ENCODE measurements at places on chromosomes 7 and 10.
A peak's percentile ranks its signal among the peaks of the same experiment; 100 is the strongest.

DNA sequence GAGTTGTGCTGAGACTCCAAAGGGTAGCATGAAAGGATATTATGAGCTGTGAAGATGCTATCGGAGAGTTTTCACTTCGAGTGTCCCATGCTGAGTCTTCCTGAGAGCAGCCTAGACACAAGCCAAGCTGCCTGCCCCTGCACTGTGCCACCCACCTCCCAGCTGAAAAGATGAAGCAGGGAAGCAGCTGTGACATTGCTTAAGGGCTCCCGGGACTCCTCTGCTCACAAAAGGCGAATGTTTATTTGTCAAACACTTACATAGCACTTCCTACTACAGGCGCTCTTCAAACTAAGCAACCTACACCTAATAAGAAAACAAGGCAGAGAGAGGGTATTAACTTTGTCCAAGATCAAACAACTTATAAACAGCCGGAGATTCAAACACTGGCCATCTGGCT, 95.6 kb downstream of the OSBPL3 start:
- 0 out of 2 replicates have a peak, but pooled peaks cover 6% of the 10 kb centered on the region for H3K4me1 ChIP-seq
- H3K4me3 ChIP-seq, result no peak overlapping the region
- no peaks in the 10 kb centered on the region for H3K36me3 ChIP-seq

DNA sequence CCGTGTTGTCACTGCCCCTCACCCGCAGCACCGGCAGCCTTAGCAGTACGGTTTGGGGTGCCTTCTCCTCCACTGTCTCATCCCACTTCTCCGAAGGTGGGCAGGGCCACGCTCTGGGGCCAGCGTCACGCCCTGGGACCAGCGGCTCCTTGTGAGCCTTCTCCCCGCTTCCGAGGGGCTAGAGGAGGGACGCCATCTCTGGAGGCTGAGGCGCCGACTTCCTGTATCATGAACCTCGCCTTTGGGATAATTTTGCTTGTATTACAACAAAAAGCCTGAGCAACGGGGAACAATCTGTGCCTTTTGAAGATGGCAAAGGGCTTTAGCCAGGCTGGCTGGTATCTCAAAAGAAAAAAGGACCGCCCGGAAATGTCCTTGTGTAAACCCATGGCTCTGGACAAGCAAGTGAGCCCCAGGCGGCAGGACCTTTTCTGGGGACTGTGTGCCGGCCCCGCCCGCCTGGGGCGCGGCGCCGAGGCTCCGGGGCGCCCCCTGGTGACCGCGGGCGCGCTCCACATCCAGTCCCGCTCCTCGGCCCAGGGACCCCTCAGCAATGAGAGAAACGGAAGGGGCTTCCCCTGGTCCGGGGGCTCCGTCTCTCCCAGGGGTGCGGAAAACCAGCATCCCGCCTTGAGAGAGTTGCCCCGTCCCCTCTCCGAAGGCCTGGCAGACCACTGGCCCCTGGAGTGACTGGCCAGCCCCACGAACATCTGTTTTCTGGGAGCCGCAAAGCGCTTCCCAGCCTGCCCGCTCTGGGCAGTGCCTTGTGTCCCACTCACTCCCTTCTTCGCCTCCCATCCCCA, 3.8 kb downstream of the DEPP1 start:
- H3K4me3 ChIP-seq, result peak overlapping the region; percentile 54
- peak; percentile 13 for DNase-seq
- H3K4me1 ChIP-seq, result peaks cover 34% of the 10 kb centered on the region
- H3K36me3 ChIP-seq, result no peaks in the 10 kb centered on the region

DNA sequence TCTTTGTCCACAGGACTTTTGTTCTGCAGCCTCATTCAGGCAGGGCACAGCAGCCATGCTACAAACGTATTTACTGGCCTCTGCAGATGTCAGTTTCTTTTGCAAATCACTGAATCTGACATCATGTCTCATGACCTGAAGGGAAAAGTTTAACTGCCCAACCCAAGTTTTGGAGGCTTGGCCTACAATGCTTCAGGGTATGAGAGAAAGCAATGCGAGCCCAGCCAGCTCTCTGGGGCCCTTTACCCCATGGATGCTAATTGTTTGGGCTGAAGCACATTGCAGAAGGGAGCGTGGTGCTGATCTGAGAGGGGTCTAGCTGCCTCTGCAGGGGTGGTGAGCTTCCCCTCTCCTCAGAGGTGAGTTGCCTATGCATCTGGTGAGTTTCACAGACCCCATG, 179.9 kb upstream of the CXCL12 start:
- H3K27me3 ChIP-seq, result peaks cover 12% of the 10 kb centered on the region
- H3K4me3 ChIP-seq, result no peak overlapping the region
- DNase-seq, result no peak
- H3K36me3 ChIP-seq, result no peaks in the 10 kb centered on the region

- no peak overlapping the region for H3K4me3 ChIP-seq
- no peaks in the 10 kb centered on the region for H3K4me1 ChIP-seq
- no peaks in the 10 kb centered on the region for H3K27me3 ChIP-seq
- H3K27ac ChIP-seq, result no peak overlapping the region
- no peak for DNase-seq
These were observed 87.4 kb downstream of the CELF2 start for GRCh38 chr10:11104772-11105675.

GRCh38 chr10:86536294-86536861, 14.8 kb upstream of the WAPL start:
- H3K4me1 ChIP-seq, result peaks cover 10% of the 10 kb centered on the region
- no peak for DNase-seq
- no peak overlapping the region for H3K27ac ChIP-seq

DNA sequence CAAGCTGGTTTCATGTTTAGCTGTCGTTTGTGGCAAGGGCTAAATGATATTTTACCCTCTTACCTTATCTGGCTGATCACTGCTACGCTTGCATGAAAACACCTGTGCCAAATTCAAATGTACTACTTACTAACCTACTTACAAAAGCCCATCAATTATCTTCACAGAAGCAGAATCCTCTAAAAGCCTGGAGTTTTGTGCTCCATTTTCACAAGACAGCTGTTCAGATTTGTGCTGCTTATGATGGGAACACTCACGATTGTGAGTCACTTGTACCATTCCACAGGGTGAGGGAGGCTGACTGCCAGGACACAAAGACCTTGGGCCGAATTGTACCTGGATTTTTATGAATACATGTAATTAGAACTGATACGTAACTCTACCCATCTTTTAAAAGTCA, 245.0 kb upstream of the NPY start:
- H3K36me3 ChIP-seq, result no peaks in the 10 kb centered on the region
- H3K4me1 ChIP-seq, result no peaks in the 10 kb centered on the region
- no peak overlapping the region for H3K27ac ChIP-seq

GRCh38 chr10:51910189-51910588, 210.8 kb upstream of the CSTF2T start:
- no peaks in the 10 kb centered on the region for H3K4me1 ChIP-seq
- H3K27ac ChIP-seq, result no peak overlapping the region
- no peak overlapping the region for H3K4me3 ChIP-seq
- H3K36me3 ChIP-seq, result no peaks in the 10 kb centered on the region
- H3K27me3 ChIP-seq, result peaks cover 14% of the 10 kb centered on the region

DNA sequence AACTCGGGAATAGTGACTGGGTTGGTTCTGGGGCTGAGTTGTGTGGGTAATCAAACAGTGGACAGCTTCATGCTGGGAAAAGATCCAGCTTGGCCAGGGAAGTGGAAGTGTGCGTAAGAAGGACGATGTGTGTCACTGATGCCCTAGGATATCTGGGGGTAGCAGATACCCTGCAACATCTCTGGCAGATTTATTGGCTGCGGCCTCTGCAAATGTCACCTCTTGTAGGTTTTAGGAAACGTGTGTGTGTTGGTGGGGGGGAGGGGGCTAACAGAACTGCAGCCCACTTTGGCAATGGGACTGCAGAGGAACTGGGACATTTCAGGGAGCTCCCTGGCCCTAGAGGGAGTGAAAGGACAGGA, 965 bp upstream of the AGAP3 start:
- peak overlapping the region; percentile 90 for H3K27ac ChIP-seq
- H3K27me3 ChIP-seq, result no peaks in the 10 kb centered on the region
- DNase-seq, result no peak
- peaks cover 10% of the 10 kb centered on the region for H3K36me3 ChIP-seq
- peaks cover 54% of the 10 kb centered on the region for H3K4me1 ChIP-seq

DNA sequence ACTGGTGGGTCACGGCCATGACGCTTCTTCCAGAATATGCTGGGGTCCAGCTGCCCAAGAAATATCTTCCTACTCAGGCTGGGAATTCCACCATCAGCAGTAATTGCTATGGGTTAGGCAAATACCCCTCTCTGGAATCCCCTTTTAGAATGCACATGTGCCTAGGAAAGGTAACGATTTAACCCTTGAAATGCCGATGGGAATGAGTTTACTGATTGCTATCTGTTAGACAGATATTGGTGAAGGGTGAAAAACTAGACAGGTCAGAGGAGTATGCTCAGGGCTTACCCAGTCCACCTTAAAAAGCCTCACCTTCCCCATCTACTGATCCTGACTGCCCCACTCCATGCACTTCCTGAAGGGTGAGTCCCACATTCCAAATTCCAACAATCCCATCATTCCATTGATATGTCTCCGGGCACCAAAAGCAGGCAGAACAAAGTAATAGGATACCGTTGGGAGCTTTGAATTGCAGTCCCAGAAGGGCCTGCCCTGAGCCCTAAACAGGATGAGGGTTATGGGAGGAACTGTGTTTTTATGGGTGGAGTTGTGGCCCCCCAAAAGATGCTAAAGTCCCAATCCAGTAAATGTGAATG, 59.3 kb downstream of the DLG5 start:
- no peaks in the 10 kb centered on the region for H3K27me3 ChIP-seq
- DNase-seq, result no peak
- H3K36me3 ChIP-seq, result no peaks in the 10 kb centered on the region
- H3K4me3 ChIP-seq, result no peak overlapping the region

DNA sequence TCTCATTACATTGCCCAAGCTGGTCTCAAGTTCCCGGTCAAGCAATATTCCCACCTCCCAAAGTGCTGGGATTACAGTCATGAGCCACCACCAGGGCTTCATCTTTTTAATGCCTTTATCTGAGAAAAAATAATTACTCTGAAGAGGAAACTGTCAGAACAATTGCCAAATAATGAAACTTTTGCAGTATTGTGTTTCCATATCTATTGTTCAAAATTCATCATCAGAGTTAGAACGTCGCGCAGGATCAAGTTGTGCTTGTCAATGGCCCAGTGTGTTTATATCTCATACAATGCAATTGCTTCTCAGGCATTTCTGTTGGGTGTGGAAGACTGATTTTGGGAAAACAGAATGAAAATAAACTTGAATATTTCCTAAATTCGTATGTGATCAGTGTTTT, 143.1 kb downstream of the ARID5B start:
- no peaks in the 10 kb centered on the region for H3K4me1 ChIP-seq
- no peak overlapping the region for H3K4me3 ChIP-seq
- H3K36me3 ChIP-seq, result no peaks in the 10 kb centered on the region
- no peaks in the 10 kb centered on the region for H3K27me3 ChIP-seq

GRCh38 chr10:118307859-118308258, 34.3 kb downstream of the FAM204A start:
- H3K36me3 ChIP-seq, result peaks cover 2% of the 10 kb centered on the region
- no peak overlapping the region for H3K27ac ChIP-seq
- no peaks in the 10 kb centered on the region for H3K4me1 ChIP-seq
- H3K4me3 ChIP-seq, result no peak overlapping the region
- H3K27me3 ChIP-seq, result no peaks in the 10 kb centered on the region

GRCh38 chr7:57867884-57868701, 418.1 kb downstream of the ZNF716 start:
- no peak overlapping the region for H3K27ac ChIP-seq
- H3K27me3 ChIP-seq, result no peaks in the 10 kb centered on the region
- no peak overlapping the region for H3K4me3 ChIP-seq
- no peaks in the 10 kb centered on the region for H3K4me1 ChIP-seq

DNA sequence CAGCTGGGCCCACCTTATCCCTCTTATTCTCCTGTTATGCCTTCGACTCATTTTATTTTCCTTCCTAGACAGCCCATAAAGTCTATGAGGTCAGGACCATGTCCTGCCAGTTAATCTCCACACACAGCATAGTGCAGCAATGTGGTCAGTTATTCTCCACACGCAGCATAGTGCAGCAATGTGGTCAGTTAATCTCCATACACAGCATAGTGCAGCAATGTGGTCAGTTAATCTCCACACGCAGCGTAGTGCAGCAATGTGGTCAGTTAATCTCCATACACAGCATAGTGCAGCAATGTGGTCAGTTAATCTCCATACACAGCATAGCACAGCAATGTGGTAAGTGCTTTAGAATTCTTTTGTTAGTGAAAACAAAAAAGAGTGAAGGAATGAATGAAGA, 77.8 kb downstream of the TEX36 start:
- no peak overlapping the region for H3K27ac ChIP-seq
- H3K27me3 ChIP-seq, result peaks cover 25% of the 10 kb centered on the region
- H3K4me1 ChIP-seq, result no peaks in the 10 kb centered on the region
- H3K36me3 ChIP-seq, result no peaks in the 10 kb centered on the region
